ENCODE measurements at places on chromosomes 5 and 9.

DNA sequence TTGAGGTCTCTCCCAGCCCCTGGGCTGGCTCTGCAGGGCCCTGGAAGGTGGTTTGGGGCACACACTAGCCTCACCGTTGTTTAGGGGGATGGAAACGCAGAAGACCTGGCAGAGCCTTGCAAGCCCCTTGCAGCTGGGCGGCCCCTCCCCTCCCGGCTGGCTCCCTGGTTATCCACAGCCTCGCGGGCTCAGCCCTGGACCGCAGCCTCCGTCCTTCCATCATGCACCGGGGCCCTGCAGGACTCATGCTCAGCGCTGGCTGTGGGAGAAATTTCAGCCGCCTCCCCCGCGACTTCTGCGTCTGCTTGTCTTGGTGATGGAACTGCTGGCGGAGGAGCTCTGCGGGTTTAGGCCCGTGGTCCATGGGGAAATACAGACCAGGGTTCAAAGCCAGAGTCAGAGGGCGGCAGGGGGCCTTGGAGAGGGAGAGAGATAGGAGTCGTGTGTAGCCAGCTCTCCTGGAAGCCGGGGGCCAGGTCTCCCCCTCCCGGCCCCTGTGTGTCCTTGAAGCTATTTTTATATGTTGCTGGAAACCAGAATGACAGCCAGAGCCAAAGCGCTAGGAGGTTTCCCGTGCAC is 75.8 kb upstream of the IER5L start:
- DNase-seq, result no peak

DNA sequence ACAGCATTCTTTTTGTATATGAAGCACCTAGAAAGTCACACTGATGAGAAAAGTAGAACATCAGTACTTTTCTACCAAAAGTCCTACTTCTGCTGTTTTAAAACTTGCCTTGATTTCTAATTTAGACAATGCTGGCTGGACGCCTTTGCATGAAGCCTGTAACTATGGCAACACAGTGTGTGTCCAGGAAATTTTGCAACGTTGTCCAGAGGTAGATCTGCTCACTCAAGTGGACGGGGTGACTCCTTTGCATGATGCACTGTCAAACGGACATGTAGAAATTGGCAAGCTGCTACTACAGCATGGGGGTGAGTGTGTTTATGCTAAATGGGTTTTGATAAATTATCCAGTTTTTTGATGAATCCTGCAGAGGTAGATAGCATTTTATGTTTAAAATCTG is 73.5 kb downstream of the SLF1 start:
- no peak for DNase-seq

DNA sequence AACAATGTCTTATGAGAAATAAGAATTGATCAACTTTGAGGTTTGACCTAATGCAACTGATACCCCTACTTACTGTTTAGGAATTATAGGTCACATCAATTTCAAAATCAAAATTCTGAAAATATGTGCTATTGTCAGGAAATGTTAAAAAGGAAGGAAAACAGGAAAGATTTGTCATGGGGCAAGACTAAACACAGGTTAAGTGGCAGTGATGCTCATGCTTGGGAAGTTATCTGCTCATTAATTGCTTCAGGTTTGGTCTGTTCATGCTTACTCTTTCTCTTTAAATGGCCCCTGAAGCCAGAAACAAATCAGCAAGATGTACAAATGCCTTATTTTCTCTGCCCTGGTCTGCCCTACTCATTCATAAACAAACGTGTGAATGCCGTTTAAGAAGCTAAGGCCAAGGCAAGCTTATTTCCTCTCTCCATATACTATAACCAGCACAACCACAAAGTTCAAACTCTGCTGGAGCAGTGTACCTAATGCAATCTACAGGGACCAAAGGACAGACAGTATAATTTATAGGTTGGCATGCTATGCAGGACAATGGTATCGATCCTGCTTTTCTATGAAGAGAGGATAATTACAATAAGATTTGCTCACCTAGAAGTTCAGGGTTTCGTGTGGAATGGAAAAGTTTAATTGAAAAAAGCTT is 177.2 kb downstream of the GNAQ start:
- no peak for DNase-seq

DNA sequence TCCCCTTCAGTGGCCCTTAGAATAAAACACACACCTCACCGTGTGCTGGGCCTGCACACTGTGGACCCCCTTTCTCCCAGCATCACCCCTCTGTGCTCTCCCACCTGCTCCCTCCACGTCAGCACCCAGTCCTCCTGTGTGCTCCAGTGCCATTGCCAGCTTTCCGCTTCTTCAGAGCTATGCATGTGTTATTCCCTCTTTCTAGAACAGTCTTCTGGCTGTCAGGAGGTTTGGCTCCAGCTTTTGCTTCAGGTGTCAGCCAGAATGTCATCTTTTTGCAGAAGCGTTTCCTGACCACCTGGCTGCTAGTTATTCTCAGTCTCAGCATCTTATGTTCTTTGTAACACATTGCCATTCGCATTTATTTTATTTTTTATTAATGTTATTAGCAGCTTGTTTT is 119.7 kb downstream of the TLE4 start:
- DNase-seq, result no peak

DNA sequence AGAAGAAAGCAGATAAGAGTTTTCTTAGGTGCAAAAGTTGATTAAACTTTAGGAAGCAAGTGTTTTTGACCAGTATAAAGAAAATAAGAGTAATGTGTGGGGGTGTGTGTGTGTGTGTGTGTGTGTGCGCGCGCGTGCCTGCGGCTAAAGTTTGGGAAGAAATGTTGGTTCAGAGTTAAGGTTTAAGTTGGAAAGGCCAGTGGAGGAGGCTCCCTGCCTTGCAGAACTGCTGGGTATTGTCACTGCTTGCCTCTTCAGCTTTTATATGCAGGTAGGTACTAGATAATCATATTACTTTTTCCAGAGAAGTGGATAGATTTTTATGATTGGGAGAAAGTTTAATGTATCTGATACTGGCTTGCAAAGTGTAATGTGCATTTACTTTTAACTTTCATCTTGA is 2.0 kb downstream of the PIK3R1 start:
- DNase-seq, result no peak
